Hematopoietic multipotent progenitor cell treated with erythropoietin and hydrocortisone succinate and interleukin-3 and kit ligand, for 4 days (in vitro differentiated cells): ENCODE measurements at places on chromosomes 4 and X.

DNA sequence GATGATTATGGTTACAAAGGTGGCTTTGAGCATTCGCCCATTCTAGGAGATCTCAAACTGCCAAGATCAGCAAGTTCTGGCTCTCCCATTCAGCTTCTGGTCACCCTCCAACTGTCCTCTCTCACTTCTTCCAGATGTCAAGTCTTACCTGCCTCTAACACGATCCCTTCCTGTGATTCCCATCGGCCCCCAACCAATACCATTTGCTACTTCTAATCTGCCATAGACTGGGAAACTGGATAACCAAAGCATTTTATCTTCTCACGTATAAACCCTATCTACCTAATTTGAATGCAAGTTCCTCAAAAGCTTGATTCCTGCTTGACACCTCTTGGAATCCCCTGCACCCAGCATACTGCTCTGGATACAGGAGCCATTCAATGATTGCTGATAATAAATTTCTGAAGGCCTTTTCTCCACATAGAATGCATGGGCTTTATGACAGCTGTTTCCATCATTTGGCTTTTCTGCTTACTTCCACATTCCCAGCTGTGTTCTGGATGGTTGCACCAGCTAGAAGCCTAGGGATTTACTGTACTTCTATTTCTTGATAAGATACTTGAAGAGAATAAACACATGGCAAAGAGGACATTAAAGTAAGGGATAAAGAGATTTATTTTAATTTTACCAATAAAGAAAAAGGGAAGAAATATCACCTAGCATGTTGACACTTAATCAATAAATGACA lies 9.6 kb downstream of the GPC4 start:
- no peak for DNase-seq

DNA sequence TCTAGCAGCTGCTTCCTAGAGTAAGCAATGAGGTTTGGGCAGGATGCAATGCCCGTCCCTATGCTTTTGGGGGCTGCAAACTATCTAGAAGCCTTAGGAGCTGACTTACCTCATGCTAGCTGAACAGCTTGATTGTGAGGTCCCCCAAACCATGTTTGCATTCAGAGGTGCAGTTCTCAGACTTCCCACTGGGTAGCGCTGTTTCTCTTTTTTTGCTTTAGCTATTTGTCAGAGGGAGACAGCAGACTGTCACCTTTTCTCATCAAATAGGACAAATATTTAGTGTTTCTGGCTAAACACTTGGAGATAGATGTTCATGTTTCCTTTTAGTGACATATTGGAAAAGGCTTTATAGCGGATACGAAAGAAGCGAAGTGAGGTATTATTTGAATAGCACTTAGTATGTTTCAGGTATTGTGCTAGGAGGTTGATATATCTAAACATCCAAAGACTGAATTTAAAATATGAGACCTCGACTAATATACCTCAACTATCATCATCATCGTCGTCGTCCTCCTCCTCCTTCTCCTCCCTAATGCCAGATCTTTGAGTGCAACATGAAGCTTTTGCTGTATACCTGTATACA lies 18.7 kb upstream of the TMEM192 start:
- DNase-seq: peak; percentile 85

- DNase-seq: no peak
Observed at GRCh38 chrX:82756272-82756671, 751.8 kb upstream of the POU3F4 start.

- DNase-seq: no peak
Observed at GRCh38 chr4:54447304-54447703, 210.5 kb upstream of the KIT start.
